Renal cortical epithelial cell (primary cell): ENCODE measurements at places on chromosomes 7 and 10. TPM values are rescaled to one million over a fixed set of nuclear protein-coding genes. Genes with fewer than 3 reads are reported as not detected.

Gene MYL10
- total RNA-seq = not detected in 2 replicates

GRCh38 chr10:112950714-112951358, 789 bp downstream of the TCF7L2 start:
- no peak for DNase-seq

GRCh38 chr7:41052201-41052600, 650.7 kb downstream of the INHBA start:
- no peak for DNase-seq

Gene EN2
- 0.05 TPM in 1 of 2 replicates, not detected in the other for total RNA-seq

DNA sequence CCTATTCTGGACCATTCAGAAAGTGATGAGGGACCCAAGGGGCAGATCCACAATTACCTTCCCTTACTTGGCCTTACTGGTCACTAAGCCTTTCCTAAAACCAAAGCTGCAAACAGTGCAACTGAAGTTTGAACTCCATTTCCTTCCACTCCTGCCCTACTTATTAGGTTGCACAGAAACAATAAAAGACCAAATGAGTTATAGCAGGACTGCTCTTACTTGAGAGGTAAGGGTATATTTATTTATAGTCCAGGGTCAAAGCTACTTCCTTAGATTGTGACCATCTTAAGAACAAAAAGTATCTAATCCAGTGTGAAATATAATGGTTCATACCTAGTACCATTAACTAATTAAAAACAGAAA, 27.0 kb downstream of the CDK6 start:
- no peak for DNase-seq

GRCh38 chr7:45893996-45894664, 5.8 kb downstream of the IGFBP1 start:
- DNase-seq = no peak

DNA sequence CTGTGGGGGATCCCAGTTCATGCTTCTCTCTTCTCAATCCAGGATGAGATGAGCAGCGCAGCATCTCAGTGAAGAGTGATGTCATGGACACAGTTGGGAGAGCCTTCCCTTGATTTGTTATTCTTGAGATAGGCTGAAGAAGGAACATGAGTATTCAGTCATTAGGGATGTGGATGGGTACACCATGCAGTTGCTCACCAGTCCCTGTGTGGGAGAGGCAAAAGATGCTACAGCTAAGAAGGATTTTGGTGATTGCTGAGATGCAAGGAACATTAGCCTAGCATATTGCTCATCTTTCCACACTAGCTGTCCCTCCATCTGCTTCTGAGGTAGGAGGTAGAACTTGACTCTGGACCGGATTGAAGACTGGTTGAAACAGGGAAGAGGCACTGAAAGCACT, 179.6 kb downstream of the GALNT17 start:
- no peak for DNase-seq

DNA sequence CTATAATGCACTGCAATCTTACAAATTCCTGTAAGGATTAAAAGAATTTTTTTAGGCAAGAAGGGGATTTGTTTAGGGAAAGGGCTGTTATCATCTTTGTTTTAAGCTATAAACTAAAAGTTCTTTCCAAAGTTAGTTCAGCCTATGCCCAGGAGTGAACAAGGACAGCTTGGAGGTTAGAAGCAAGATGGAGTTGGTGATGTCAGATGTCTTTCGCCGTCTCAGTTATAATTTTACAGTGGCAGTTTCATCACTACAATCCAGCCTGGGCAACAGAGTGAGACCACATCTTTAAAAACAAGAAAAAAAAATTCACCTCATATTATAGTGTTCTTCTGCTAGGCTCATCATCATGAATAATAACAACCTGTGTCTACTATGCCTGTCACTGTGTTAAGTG, 2.1 kb upstream of the TOMM7 start:
- DNase-seq = no peak

Gene HOGA1
- 72.3 and 121 TPM in 2 replicates for total RNA-seq

- DNase-seq = peak; percentile 40
Measured at GRCh38 chr7:77199013-77199966, at the start of gene FGL2. Gene FGL2, minus strand, starts transcription at chr7:77199819. Its CDS starts 26 bp downstream, at chr7:77199793.

Gene ENTPD1
- 0.20 and 0.52 TPM in 2 replicates for total RNA-seq

DNA sequence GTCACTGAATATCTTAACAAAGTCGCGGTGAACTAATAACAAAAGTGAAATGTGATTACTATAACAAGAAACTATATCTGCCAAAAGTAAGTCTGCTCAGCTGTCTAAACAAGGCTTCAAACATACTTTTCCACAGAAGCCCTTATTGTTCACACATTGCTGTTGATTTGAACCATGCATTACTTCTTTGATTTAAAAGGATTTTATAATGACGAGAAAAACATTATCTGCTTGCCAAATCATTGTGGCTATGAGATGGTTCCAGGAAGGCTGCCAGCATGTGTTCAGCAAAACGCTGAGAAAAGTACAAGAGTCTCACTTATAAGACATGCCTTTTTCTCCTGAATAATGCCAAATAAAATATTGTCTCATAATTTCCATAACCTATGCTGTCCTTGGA, 24.4 kb downstream of the RNF133 start:
- DNase-seq = peak; percentile 16

Gene OPN1SW
- not detected in 2 replicates for total RNA-seq

Gene CCDC71L
- total RNA-seq = 21.0 and 34.9 TPM in 2 replicates

DNA sequence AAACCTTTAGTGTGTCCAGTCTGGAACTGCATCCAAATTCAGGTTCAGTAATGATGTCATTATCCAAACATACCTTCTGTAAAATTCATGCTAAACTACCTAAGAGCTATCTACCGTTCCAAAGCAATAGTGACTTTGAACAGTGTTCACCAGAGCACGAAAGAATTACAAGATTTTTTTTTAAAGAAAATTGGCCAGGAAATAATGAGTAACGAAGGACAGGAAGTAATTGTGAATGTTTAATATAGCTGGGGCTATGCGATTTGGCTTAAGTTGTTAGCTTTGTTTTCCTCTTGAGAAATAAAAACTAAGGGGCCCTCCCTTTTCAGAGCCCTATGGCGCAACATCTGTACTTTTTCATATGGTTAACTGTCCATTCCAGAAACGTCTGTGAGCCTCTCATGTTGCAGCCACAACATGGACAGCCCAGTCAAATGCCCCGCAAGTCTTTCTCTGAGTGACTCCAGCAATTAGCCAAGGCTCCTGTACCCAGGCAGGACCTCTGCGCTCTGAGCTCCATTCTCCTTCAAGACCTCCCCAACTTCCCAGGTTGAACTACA, 694 bp upstream of the FAS start:
- peak; percentile 95 for DNase-seq

DNA sequence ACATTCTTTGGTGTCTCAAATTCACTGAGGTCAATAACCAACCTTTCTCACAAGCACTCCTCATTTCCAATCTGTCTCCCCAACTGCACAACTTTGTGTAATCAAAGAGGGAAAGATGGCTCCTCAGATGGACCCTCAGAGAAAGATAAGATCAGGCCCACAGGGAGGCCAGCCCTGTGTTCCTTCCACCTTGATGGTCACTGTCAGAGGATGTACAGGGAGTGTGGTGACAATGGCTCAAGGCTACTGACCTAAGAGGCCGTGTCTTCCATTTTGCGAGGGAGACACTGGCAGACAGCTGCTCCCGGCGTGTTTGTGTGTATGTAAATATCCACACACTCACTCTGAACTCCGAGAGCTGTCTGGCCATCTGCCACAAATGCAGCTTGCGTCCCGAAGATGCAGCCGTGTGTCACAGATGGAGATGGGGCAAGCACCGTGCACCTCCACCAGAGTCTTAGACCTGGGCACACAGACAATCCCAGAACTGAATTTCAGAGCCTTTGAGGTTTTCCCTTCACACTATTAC, 712.1 kb upstream of the NRP1 start:
- no peak for DNase-seq

Gene IL6
- total RNA-seq = 52.3 and 84.2 TPM in 2 replicates

Gene GLI3
- total RNA-seq = 0.35 and 1.6 TPM in 2 replicates
